Camera-type eye (tissue), 1 donor: ENCODE measurements at places on chromosomes 11 and 22. TPM values are rescaled to one million over a fixed set of nuclear protein-coding genes. Genes with fewer than 3 reads are reported as not detected.

Gene APOL1
- total RNA-seq, result 4.3 TPM

Gene C22orf31
- total RNA-seq, result 0.82 TPM

Gene FGF3
- not detected for total RNA-seq

Gene LRRC32
- 25.8 TPM for total RNA-seq

Gene CHST1
- total RNA-seq, result 5.6 TPM

Gene E2F8
- total RNA-seq, result 2.5 TPM

Gene TYMP
- total RNA-seq, result 10.6 TPM

Gene OR4X1
- total RNA-seq, result not detected

Gene FBLN1
- 206 TPM for total RNA-seq

Gene CNGA4
- 0.27 TPM for total RNA-seq

Gene ZPR1
- 34.8 TPM for total RNA-seq

Gene MMP3
- total RNA-seq, result not detected

Gene ZNRD2
- total RNA-seq, result 28.4 TPM

Gene KCNJ4
- 0.93 TPM for total RNA-seq

Gene SEC14L6
- total RNA-seq, result 4.1 TPM

Gene FAM181B
- 1.8 TPM for total RNA-seq

Gene APOL4
- 12.1 TPM for total RNA-seq

Gene TRIM48
- total RNA-seq, result not detected

Gene SYT7
- 27.4 TPM for total RNA-seq

Gene APOA5
- not detected for total RNA-seq

Gene APLNR
- total RNA-seq, result 42.7 TPM

Gene CBX7
- 27.4 TPM for total RNA-seq

Gene TPH1
- 4.3 TPM for total RNA-seq

Gene CABP7
- total RNA-seq, result 2.3 TPM

Gene OR51D1
- total RNA-seq, result not detected

Gene WNT11
- total RNA-seq, result 6.9 TPM

Gene GAL
- not detected for total RNA-seq

Gene IGSF22
- 0.44 TPM for total RNA-seq

Gene DDI1
- not detected for total RNA-seq

Gene MIOX
- total RNA-seq, result not detected

Gene KRTAP5-8
- not detected for total RNA-seq

Gene APOL5
- 0.44 TPM for total RNA-seq

Gene LIF
- total RNA-seq, result 0.93 TPM

Gene TRIM29
- total RNA-seq, result 44.5 TPM

Gene NRGN
- 1.2 TPM for total RNA-seq

Gene MS4A15
- not detected for total RNA-seq

Gene HMOX1
- 10.9 TPM for total RNA-seq

Gene MAML2
- 33.3 TPM for total RNA-seq

Gene NUP98
- total RNA-seq, result 186 TPM

Gene KLHL35
- 16.1 TPM for total RNA-seq

Gene CARNS1
- total RNA-seq, result 5.1 TPM

Gene VSIG10L2
- not detected for total RNA-seq

Gene CDCA5
- total RNA-seq, result 3.7 TPM

Gene CCDC89
- 4.0 TPM for total RNA-seq

Gene PKP3
- total RNA-seq, result 5.5 TPM

Gene KRTAP5-9
- not detected for total RNA-seq

Gene ZP1
- total RNA-seq, result not detected

Gene OR6M1
- not detected for total RNA-seq

Gene RAB3IL1
- 23.4 TPM for total RNA-seq

Gene TUT1
- total RNA-seq, result 13.4 TPM

Gene MS4A12
- not detected for total RNA-seq

Gene MPPED2
- total RNA-seq, result 142 TPM
